Epithelial cell of proximal tubule (primary cell): ENCODE measurements at places on chromosomes 5 and 9.
A peak's percentile ranks its signal among the peaks of the same experiment; 100 is the strongest.

- DNase-seq: no peak
Measured at GRCh38 chr5:113282472-113282871, 152.3 kb downstream of the TSSK1B start.

GRCh38 chr5:86143837-86144236 lies 473.9 kb upstream of the COX7C start:
- no peak for DNase-seq

- DNase-seq: peak; percentile 61
Measured at GRCh38 chr5:170466988-170467707, 36.7 kb upstream of the KCNIP1 start.

DNA sequence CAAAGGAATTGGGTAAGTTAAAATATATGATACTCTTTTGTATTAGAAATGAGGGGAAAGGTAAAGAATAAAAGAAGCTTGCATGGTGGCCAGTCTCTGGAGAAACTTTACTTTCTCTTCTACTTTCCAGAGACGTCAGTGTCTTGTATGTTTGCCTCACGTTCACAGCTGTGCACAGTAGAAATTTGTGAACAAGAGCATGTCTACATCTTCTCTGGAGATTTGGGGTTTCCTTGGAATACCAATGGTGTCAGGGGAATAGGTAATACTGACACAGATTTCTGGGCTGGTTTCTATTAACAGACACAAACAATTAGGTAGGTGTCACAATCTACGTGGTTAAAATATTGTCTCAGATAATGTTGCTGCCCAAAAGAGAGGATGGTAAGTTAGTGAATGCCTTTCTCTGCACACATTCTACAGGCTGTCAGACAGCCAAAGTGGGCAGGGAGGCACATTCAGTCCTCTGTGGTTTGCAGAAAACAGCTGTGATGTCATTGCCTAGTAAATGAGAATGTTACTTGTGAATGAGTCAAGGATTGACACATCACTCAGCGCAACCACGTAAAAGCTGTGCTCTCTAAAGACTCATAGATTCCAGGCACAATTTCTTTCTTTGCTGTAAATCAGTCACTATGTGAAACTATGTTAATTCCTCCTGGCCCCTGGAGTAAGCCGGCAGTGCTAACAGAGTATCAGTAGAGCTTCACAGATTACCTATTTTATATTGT lies 397.1 kb downstream of the MAN2A1 start:
- DNase-seq: peak; percentile 89

DNA sequence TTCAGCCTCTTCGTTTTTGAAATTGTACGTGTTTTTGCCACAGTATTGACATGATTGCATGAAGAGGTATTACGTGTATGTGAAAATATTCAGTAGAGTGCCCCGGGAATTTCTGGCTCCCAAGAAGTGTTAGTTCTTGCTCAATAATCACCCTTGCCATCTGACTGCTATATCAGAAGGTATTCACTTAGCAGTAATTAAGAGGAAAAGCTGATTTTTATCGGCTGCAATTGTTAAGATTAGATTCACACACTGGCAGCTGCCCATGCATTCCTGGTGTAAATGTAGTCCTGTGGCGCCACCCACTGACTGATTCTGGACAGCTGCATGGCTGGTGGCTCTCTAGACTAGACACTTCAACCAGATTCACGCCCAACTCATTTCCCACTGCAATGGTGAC lies 440.1 kb upstream of the ADAMTS16 start:
- DNase-seq: peak; percentile 84

GRCh38 chr5:151906246-151906645 lies 18.4 kb downstream of the GLRA1 start:
- no peak for DNase-seq

DNA sequence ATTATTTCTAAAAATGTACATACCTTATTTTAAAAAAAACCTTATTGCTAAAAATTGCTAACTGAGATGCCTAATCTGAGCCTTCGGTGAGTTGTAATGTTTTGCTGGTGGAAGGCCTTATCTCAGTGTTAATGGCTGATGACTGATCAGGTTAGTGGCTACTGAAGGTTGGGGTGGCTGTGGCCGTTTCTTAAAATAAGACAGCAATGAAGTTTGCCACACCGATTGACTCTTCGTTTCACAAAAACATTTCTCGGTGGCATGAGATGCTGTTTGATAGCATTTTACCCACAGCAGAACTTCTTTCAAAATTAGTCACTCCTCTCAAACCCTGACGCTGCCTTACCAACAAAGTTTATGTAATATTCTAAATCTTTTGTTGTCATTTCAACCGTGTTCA lies 14.7 kb downstream of the CENPK start:
- no peak for DNase-seq

DNA sequence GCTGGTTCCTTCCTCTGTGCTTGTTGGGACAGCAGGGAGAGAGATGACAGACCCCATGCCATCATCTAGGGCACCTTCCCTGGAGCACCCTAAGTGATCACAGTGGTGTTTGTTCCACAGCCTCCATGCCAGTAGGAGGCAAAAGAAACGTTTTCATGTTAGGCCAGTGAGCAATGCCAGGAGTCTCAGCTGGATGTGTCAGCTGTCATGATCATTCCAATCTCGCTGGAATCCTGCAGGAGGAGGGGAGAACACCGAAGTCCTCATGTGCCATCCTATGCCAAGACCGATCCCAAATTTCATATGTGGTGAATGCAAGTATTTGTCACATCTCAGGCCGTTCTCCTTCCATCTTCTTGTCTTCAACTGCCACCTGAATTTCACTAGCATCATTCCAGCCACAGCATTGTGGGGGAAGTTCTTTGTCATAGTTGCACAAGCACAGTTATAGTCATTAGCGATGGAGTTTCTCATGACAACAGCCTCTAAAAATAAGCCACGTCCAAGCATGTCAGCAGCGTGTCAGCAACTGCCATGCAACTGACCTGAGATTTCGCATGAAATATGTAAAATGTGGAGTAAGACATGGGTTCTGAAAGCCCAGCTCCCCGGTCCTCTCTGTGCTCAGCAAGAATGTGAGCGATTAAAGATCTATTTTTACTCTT lies 97.2 kb upstream of the DNAH5 start:
- DNase-seq: no peak

- DNase-seq: peak; percentile 37
Measured at GRCh38 chr5:143738417-143739401, 73.3 kb upstream of the HMHB1 start.

DNA sequence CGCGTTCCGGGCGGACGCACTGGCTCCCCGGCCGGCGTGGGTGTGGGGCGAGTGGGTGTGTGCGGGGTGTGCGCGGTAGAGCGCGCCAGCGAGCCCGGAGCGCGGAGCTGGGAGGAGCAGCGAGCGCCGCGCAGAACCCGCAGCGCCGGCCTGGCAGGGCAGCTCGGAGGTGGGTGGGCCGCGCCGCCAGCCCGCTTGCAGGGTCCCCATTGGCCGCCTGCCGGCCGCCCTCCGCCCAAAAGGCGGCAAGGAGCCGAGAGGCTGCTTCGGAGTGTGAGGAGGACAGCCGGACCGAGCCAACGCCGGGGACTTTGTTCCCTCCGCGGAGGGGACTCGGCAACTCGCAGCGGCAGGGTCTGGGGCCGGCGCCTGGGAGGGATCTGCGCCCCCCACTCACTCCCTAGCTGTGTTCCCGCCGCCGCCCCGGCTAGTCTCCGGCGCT lies at the start of gene DAPK1:
Gene DAPK1 (plus strand): TSS at position 264 of the 442 bp plus-strand sequence. CDS start 1,211 bp downstream, outside the sequence.
- DNase-seq: no peak

DNA sequence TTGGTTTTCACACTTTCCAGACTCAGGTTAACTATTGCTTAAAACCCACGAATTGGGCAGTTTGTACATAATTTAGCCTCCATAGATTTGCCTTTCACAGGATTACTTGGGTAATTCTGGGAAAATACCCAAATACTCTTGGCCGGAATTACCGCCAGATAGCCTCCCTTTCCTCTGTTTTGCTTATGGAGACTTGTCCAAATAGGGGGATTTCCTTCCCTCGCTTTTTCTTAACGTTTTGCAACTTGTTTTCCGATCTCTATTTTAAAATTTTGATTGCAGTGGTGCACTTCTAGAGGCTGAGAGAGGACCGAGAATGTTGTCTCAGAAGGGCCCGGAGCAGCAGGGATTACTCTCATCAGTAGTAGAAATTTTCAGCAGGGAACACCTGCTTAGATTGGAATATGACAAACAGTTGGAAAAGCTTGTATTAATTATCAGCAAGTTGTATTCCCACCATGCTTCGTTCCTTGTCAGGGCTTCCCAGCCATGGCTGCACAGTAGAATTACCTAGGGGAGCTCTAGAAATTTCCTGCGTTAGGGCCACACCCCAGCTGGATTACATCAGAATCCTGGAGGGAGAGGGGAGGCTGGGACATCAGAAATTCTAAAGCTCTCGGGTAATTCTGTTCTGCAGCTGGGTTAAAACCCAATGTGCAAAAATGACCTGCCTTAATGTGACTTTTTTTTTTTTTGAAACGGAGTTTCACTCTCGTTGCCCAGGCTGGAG lies 329.1 kb downstream of the SH3GL2 start:
- no peak for DNase-seq

DNA sequence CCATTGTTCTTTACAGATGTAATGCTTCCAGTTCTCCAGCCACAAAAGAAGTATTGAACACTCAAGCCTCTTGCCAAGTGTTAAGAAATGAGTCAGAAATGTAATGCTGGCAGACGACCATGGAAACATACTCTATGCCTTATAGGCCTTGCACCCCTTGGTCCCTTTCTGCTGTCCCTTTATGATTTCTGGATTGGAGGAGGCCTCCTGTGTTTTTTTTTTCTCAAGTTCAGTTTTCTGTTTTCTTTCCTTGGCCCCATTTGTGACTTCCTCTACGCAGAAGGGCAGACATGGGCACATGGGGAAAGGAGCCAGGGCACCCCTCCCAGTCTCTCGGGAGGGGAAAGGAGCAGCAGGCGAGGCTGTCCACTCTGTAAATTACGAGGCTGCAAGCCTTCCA lies 53.4 kb downstream of the SNX18 start:
- no peak for DNase-seq

DNA sequence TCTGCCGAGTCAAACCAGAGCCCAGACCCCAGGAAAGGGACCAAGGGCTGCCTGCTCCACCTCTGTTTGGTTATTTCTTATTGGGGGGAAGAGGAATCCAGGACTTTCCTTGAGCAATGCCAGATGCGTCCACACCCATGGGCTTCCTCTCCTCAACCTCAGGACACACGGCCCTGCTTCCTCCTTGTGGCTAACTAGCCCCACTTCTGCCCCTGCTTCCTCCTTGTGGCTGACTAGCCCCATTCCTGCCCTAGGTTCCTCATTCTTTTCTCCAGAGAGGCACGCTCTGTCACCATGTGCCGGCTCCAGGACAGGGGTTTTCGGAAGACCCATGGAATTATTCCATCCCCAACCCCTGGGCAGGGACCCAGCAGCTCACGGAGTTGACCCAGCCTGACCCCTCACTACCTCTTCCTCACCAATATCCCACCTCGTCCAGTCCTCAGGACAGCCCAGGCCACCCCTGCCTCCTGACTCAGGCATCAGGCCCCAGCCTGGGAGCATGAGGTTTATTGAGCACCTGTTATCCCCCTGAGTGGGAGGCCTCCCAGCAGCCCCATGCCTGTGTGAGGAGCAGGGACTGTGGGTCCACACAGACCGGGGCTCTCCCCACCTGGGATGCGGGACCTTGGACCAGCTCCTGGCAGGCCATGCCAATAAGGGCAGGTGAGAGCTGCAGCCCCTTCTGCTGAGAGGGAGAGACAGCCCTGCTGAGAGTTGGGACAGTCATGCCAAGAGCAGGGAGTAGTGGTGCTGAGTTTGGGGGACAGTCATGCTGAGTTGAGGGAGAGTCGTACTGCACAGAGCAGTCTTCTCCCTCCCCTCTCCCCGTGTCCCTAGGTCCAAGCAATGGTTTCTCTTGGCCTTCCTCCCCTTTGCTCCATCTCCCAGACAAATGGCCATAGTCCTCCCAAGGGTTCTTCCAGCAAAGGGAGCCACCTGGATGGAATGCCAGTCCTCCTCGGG lies 11.8 kb upstream of the FCN1 start:
- no peak for DNase-seq

- DNase-seq: peak; percentile 86
Measured at GRCh38 chr9:105064248-105065097, 136.5 kb upstream of the ABCA1 start.

GRCh38 chr5:107519900-107520354 lies 150.8 kb downstream of the EFNA5 start:
- DNase-seq: no peak

GRCh38 chr9:95089257-95090022 lies 228.1 kb downstream of the FANCC start:
- DNase-seq: no peak

- no peak for DNase-seq
Measured at GRCh38 chr5:142688281-142688989, 2.5 kb upstream of the FGF1 start.

GRCh38 chr5:148206620-148207019 lies 3.8 kb downstream of the SPINK6 start:
- no peak for DNase-seq

GRCh38 chr9:749716-750115 lies 91.8 kb upstream of the DMRT1 start:
- DNase-seq: no peak
